Stimulated activated CD8-positive, alpha-beta memory T cell treated with anti-CD3 and anti-CD28 coated beads, Interleukin-7, amount 100 ng/mL, for 1 hour (primary cell): ENCODE measurements at places on chromosomes 3 and 15.
A peak's percentile ranks its signal among the peaks of the same experiment; 100 is the strongest.

- DNase-seq = no peak
These were observed 5.6 kb downstream of the PRTG start for GRCh38 chr15:55737373-55737772.

DNA sequence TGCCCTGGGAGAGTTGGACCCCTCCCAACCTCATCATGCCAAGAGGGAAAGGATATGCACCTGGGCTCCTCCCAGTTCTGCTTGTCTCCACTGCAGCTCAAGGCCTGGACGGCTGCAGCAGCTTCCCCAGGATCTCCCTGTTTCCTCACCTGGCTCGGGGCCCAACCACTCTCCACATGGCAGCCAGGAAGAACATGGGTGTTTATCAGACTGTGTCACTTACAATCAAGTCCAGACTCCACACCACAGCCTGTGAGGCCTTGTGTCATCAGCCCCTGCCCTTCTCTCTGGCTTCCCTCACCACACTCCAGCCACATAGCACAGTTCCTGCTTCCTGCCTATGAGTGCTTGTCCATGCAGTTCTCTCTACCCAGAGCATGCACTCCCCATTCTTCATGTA is 534.4 kb downstream of the EPHB1 start:
- no peak for DNase-seq

DNA sequence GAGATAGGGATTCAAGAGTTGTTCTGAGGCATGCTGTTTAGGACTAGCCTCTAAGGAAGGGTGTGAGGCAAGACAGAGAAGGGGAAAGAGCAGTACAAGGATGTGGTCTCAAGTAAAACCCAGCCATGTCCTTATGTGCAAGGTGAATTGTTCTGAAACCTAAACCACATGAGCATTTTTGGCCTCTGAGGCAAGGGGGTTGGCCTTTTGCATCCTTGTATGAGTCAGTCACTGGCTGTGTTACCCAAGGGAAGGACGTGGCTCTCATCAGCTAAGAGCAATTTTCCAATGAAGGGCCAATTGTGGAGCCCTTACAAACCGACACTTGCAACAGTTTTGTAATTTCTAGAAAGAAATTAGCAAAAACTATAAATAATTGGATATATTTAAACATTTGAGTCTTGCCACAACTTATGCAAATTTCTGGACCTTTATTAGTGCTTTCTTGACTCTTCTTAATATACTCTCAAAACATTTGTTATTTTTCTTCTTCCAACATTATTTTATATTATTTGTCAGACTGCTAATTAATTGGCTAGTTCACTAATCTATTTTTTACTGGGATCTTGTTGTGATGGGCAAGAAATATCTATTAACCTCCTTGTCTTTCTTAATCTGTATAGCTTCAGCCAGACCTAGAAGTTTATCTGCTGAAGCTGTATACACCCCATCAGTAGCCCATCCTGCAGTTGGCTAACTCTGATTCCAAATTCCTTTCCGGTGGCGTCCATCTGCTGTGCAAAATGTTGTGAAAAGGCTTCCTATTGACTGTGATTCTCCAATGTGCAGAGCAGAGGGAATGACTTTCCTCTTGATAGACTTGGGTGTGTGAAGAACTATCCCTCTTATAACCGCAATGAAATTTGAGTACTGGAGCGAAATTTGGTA is 97.7 kb upstream of the P2RY1 start:
- DNase-seq = no peak

GRCh38 chr3:197135212-197135611 is 105.6 kb upstream of the MELTF start:
- no peak for DNase-seq

DNA sequence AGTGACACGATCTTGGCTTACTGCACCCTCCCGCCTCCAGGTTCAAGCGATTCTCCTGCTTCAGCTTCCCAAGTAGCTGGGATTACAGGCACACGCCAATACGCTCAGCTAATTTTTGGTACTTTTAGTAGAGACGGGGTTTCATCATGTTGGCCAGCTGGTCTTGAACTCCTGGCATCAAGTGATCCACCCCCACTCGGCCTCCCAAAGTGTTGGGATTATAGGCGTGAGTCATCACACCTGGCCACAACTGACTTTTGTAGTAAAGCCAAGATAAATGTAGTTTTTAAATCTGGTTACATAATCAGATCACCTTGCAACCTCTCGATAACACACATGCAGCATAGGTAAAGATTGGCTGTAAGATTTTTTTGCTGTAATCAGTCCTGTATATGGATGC is 657.5 kb upstream of the DPPA4 start:
- no peak for DNase-seq

DNA sequence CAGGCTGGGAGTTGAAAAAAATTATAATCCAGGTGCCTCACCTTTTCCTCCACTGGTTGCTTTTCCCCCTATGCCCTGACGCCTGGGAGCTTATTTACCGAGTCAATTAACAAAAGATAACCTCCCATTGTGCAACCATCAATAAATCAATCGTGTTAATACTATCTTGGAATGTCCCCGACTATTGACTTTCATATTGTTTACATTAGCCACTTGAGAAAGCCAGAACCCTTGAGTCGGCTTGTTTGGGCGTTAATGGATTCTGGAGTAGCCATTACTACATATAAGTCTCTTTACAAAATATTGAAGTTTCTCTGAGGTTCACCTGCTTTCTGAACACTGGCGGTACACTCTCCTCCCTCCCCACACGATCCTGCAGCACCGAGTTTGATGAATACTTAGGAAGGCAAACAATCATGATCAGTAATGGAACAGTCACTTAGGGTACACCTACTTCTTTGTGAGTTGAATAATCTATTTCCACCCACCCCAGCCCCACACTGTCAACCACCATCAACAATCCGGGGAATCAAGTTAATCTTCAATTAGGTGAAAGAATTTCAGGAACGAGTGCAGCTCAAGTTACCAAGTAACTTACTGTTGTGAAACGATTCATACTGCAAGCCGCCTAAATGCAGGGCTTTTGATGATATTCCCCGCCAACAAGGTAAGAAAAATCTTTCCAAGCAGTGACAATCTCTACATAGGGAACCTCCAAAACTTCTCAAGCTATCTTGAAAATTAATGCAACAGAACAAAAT is 159.3 kb upstream of the NR2F2 start:
- DNase-seq = no peak

- no peak for DNase-seq
These were observed 599.4 kb downstream of the ZIC1 start for GRCh38 chr3:148008591-148008990.

DNA sequence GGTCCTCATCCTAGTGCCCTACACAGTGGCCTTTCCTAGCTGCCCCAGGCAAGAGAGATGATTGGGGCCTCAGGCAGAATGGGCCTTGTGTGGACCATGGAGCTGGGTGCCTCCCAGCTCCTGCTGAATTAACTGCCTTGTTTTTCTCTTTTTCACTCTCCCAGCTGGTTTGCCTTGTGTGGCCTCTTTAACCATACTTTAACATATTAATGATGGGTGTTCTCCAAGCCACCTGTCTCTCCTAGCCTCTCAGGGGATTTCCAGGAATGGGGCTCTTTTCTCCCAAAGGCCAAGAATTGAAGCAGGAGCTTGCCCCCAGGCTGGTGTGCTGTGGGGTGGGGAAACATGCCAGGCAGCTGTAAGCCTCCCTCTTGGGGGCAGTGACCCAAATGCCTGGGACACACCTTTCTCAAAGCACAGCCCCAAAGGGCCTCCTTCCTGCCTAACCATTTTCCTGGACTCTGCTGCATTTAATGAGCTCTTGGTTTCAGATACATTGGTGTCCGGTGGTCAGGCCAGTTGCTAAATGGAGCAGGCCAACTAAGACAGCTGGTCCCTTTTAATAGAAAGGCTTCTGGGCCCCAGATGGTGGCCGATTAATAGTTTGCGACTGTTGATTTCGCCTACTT is 5.6 kb downstream of the ALPK3 start:
- no peak for DNase-seq

GRCh38 chr3:63384382-63384781 is 106.3 kb downstream of the SYNPR start:
- no peak for DNase-seq

GRCh38 chr3:179174316-179174715 is 26.2 kb downstream of the PIK3CA start:
- DNase-seq = no peak

GRCh38 chr3:134362221-134362620 is 12.0 kb downstream of the AMOTL2 start:
- DNase-seq = no peak

DNA sequence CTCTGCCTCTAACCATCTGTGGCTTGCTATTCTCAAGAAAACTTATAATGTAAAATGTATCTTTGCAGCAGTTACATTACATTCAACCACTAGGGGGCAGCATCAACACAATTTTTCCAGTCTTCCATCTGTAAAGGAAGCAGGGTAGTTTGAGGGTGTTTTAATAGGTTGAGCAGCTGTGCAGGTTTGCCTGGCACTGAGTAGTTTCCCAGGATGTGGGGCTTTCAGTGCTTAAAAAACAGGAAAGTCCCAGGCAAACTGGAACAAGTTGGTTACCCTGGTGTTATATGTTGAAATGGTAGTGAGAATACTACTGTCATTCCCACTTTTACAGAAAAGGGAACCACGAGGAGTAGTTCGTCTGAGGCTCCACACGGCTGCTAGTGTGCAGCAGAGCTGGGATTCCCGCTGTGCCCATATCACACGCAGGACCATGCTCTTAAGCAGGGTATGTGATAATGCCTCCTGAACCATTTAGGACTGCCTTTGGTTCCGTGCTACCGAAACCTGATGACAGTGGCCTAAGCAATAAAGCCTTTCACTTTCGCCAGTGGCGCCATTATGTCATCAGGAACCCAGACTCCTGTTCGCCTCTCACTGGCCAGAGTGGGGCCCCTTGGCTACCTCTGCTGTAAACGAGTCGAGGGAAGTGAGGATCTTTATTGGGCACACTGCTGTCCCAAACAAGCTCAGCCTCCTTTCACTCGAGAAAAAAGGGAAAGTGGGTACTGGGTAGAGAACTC is 64.7 kb upstream of the ZBTB38 start:
- DNase-seq = peak; percentile 27

DNA sequence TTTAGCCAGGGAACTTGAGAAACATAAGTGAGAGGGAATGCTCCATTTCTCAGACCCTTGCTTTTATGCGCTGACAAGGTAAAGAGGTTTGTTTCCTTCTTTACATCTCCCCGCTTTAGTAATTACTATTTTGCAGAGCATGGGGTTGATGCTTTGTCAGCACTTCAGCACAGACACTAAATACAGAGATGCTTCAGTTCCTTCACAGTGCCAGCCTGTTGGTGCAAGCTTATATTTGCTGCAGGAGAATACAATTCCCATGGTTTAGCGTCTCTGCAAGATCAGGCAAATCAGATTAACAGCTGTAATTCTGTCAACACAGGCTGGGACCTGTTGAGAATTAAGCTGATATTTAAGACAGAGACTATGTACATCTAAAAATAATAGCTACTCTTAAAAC is 2.9 kb downstream of the FMN1 start:
- DNase-seq = no peak

DNA sequence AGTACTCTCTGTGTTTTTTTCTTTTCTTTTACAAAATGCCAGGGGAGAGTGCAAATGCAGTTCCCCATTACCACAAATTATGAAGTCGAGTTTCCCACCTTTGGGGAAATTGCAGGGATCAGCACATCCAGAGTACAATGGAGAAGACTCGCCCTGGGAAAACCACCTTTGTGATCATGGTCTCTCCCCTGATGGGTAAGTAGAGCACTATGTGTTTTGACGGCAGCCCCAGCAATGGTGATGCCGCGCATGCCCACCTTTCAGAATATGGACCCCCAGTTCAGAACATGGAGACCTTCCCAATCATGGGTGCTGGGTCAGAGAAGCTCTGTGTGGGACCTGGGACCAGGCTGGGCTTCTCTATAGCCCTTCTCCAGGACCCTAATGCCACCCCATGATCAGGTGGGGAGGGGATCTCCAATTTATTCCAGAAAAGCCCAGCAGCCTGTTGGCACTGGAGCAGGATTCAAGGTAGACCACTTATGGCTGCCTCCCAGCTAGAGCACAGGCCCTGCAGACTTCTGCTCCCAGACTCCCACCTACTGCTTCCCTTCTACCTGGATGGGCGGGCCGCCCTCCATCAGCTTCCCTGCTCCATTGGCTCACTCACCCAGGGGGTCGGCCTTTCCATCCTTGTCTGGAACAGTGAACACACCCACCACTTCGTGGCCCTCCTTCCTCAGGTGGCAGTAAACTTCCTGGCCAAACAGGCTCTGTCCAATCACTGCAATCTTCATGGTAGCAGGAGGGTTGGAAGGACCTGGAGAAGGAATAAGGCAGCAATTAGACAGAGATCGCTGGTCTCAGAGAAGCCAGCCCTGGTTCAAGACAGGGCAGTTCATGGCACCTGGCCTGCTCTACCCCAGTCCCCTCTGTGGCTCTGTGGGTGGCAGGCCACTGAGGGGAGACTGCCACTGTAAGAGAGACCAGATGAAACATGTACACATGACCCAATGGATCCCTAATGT is 19.9 kb downstream of the ALDH1L1 start:
- no peak for DNase-seq

- no peak for DNase-seq
These were observed 97.8 kb downstream of the CLDN1 start for GRCh38 chr3:190224456-190224855.

GRCh38 chr3:16069149-16069922 is 105.1 kb upstream of the GALNT15 start:
- DNase-seq = no peak

DNA sequence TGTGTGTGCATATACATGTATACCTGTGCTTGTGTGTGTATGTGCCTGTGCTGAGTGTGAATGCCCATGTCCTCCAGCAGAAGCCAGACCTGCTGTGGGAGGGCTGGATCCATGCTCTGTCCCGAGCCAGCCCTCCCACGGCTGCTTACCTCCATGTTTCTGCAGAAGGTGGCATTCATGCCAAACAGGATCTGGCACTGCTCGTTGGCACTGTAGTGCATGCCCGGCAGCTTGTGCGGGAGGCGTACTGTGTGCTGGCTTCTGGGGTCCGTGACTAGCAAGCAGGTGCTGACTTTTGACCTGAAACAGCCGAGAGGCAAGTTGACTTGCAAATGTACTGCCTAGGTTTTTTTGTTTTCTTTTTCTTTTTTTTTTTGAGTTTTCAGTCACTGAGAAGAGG is 189.3 kb downstream of the ADAMTS17 start:
- no peak for DNase-seq

GRCh38 chr3:126827121-126827520 is 123.1 kb downstream of the CHCHD6 start:
- no peak for DNase-seq
